ENCODE measurements at places on chromosomes 11 and 22.

DNA sequence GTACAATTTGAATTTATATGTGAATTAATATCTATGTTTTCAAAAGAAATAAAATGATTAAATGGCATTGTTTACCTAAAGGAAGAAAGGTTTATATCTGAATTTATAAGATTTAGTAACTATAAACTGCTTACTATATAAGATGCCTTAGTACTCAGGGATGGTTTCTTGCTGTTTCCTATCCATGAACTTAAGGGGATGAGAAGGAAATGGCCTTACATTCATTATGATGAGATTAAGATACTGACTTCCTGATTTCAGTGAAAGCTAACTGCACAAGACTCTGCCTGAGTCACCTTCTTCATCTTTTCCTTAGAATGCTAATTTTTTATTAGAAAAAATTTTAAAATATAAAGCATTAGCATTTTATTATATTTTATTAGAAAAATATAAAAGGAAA is 606.3 kb upstream of the ARHGAP42 start:
- DNase-seq, result no peak

DNA sequence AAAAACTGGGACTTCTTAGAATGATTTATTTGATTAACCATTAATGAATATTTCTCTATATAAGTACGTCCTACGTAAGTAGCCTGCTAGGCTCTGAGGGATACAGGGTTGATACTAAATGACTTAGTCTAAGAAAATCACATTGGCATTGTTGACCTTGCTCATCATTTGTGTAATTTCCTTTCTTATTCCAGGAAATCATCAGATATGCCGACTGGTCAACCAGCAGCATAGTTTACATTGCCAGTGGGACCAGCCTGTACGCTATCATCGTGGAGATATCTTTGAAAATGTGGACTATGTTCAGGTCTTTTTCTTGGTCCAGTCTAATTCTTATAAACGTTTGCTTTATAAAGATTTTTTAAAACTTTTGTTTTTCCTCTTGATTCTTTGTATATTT is 42.5 kb downstream of the TTC17 start:
- no peak for DNase-seq

DNA sequence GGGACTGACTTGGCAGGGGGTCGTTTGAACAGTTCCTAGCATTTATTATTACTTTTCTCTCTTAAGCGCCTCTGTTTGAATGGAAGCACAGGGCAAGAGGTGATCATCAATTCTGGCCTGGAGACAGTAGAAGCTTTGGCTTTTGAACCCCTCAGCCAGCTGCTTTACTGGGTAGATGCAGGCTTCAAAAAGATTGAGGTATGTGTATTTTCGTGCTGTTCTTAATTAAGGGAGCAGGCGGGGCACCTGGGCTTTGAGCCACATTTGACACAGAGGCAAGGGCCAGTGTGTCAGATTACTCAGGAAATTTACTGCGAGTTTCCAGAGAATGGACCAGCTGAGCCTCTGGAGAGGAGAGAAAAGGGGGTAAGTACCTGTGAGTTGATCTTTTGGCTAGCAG is 102.4 kb upstream of the SORL1-AS1 start:
- no peak for DNase-seq

GRCh38 chr11:119721129-119722120 is 7.6 kb downstream of the NECTIN1 start:
- no peak for DNase-seq

GRCh38 chr11:127105593-127106541 is 105.3 kb upstream of the KIRREL3 start:
- DNase-seq, result no peak

DNA sequence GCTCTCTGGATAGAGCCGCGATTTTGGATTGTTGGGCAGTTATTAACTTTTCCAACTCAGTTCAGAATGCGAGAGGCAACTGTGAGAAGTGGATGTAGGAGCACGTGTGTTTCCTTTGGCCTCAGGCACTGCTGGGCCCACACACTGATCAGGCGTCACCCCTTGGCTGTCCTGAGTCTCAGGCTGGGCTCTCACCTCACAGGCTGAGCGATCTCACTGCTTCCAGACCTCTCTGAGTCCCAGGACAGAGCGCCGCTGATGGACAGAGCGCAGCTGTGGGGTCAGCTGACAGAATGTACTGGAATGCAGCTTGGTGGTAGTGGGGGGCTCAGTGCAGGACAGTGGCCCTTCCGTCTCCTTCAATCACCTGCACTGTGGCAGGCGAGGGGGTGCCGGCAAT is 516.2 kb downstream of the TBC1D22A start:
- no peak for DNase-seq
